ENCODE measurements at places on chromosomes 6 and 20.

- DNase-seq = peak; percentile 43
Measured at GRCh38 chr6:108598305-108598863, 37.7 kb downstream of the FOXO3 start.

DNA sequence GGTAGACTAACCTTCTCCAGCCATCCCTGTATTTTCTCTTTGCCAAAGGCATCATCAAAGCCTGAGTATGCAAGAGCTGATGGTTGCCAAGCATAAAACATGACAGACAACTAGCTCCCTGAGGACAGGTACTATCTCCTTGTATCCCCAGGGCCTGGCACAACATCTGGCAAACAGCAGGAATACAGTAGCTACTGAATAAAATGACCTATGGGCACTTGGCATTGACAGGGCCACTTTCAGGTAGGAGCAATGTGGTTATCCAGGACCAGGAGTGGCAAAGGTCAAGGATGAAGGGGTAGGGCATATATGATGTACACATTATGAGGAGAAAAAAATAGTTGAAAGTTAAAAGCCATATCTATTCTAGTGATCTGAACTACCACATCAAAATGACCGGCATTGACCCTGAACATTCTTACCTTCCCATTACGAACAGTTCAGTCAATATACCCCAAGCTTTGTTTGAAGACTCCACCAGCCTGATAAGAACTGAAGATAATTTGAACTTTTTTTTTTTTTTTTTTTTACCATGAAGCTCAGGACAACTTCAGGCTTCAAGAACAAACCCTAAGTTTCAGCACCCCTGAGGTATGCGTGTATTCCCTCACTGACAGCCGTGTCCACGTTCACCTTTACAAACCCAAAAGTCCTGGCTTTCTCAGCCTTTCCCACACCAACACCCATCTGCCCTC lies 12.3 kb downstream of the ABHD12 start:
- no peak for DNase-seq

GRCh38 chr6:17102258-17102870 lies 514 bp downstream of the STMND1 start:
- no peak for DNase-seq

DNA sequence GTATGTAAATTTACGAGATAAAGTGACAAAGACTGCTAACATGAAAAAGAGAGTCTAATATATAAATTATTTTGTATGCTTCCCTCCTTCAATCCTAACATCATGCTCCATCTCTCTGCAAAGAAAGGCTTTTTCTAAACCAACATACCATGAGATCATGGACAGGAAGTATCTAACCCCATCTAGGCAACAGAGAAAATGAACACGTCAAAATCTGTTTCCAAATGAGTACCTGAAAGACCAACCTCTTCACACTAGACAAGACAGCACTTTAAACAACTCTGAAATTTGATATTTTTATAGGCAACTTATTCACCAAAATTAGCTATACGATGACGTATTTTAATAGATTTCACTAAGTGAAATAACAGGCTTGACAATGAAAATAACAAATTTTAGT lies 54.6 kb downstream of the MAN1A1 start:
- no peak for DNase-seq

DNA sequence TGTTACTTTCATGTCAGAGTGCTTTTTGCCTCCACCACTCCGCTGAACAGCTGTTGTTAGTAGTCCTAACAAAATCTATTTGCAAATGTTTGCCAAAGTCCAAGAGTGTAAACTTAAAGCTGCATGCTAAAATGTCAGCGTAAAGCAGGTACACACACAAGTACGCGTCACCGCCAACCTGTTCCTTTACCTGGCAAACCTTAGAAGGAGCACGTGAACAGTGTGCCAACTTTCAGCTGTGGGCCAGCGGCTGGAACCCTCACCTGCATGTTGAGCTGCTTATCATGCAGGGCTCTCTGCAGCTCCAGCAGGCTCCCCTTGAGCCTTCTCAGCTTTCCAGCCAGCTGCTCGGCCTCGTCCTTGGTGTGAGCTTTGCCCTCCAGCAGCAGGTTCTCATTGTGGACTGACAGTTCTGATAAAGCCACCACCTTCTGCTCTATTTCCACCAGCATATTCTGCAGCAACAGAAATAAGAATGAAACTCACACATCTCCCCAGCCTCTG lies 359.3 kb downstream of the SYNE1 start:
- no peak for DNase-seq

DNA sequence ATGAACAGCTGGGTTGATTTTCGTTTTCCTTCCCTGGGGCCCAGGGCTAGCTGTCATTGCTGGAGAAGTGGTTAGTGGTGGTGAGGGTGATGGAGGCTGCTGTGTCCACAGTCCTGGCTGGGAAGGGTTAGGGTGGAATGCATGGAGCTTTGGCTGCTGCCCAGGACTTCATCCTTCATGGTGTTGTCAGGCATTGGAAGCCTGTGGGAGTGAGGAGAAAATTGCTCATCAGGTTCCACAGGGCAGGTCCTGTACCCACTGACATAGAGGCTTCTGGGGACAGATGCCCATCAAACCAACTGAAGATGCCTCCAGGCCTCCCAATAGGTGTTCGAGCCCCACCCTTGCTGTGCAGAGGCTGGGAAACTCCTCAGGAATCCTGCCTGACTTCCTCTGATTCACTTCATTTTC lies 262.4 kb upstream of the SUPT3H start:
- no peak for DNase-seq

GRCh38 chr6:125918230-125918629 lies 38.3 kb upstream of the HINT3 start:
- DNase-seq = no peak

DNA sequence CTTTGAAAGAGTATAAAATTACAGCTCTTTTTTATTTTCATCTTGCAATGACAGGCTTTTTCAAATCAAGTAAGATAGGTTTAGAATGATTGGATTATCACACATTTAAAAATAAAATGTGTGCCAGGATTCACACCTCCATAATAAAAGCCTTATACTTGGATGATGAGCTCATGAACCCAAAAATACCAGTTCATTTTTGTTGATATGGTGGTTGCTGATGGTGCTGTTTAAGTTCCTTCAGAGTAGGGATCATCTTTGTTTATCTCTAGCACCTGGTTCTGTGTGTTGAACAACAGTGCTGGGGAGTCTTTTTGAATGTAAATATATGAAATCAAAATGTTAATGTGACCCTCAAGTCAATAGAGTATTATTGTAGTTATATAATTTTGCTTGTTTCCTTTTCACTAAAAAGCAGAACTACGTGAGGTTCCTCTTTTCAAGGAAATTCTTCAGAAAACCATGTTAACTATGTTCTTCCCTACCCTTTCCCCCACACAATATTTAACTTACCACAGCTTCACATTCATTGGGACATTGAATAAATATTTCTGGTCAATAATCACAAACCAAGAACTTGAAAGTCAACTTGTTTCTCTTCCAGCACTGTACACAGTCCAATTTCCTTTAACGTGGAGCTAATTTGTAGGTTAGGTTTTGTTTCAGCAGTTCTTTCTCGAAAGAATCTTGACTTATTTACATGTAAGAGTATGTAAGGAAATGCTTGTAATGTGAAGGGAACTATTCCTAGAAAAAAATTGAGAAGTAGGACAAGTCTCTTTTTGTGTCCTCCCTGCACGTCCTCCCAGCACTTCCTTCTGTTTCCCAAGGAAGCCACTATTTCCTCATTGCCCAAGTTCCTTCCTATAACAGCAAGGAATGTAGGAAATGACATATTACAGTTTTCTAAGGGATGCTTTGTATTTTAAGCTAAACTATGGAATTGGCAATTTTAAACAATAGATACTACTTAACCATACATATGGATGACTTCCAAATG lies 945.9 kb upstream of the CITED2 start:
- no peak for DNase-seq

DNA sequence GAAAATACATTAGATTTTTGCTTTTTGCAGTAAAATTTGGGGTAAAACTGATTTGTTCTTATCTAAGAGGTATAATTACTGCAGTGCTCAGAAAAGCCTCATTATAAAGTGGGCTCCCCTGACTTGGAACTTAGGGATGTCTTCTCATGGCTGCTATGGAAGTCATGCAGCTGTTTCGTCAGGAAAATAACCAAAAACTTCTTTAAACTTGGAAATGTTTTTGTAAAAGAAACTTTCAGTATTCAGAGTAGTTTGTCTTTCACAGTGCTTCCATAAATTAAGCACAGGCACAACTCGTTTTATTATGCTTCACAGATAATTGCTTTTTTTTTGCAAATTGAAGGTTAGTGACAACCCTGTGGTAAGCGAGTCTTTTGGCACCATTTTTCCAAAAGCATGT lies 6.8 kb downstream of the MAPK14 start:
- DNase-seq = no peak

- DNase-seq = no peak
Measured at GRCh38 chr6:95110767-95111166, 466.6 kb upstream of the MANEA start.

DNA sequence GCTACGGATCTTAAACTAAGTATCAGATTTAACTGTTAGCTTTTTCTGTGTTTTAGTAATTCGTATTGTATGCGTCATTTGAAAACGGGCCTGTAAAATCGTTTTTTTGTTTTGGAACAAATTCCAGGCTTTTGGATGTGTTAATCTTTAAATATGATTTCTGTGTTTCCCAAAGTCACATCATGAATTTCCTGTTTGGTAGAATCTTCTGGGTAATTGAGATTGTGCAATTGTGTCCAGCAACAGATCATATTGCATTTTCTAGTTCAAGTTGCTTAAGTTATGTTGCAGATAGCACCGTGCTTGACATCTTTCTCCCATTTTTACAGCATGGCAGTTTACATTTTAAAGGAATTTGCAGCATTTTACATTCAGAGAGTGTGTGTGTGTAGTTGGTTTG lies 1.9 kb downstream of the MAPK14 start:
- no peak for DNase-seq

DNA sequence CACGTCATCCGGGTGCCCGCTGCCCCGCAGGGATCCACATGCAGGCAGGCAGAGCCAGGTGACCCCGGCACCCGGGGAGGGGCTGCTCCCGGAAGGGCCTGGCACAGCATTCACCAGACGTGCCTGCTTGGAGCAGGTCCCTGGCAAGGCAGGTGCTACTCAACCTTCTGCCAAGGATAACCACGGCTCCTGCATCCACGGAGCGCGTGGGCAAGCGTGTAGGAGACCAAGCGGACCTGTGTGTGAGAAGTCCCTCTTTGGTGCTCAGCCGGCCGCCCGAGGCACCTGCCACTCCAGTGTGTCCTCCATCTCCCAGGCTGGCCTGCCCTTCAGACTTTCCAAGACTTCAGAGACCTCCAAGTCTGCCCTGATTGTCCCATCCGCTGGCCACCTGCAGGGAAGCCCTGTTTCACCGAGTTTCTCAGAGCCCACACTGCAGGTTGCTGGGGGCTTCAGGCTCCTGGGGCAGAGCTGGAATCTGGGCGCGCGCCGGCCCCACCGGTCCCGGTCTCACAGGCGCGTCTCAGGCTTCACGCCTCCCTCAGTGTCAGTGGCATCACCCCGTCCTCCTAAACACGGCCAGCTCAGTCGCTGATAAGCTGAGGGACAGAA lies 124.3 kb downstream of the DLL1 start:
- DNase-seq = no peak

DNA sequence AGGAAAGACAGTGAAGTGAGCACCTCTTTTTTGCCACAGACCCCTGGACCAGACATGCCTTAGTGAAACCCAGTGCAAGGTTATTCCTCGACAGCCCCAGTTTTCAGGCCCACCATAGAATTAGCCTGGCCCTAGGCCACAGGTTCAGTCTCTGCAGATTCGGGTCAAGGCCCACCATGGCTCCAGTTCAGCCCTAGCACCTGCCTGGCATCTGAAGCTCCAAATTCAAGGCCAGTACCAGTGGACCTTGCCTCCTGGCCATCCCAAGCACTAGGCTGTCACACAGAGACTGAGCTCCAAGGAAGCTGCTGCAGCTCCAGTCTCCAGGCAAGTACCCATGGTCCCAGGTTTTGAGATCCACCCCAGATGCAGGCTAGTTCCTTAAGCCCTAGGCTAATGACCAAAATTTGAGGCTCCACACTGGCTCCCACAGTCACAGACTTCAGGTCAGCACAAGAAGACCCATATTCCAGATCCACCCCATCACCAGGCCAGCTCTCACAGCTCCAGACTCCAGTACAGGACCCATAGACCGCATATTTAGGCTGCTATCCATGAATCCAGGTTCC lies 877.5 kb upstream of the ADGRB3 start:
- DNase-seq = no peak

DNA sequence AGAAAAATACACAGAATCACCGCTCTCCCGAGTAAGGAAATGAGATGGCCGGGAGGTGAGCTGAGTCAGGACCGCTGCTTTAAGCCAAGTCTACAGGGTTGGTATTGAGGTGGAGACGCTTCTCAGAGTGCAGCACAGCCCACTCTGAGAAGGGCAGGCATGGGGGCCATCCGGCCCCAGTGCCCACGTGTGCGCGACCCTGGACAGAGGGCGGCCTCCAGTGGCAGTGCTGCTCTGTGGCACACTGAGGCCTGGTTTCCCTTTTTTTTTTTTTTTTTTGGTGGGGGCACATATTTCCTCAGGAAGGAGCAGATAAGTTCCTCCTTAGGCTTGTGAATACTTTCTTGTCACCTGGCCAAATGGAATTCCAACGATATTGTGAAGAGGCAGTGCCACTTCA lies 88.8 kb downstream of the FOXC1 start:
- DNase-seq = no peak

DNA sequence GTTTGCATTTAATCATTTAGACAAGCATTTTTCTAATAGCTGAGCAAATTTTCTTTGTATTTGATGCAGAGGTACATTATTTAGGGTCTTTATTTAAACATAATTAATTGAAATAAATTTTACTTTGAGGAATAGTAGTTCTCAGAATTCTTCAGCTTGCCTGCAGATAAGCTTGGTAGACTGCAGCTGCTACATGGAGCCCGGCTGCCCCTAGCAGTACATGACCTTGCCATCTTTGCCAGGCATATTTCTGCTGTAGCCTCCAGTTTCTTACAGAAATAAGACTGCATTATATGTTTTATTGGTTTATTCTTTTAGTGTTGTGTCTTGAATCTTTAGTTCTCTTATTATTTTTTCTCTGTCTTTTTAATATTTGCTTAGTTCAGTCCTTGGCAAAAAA lies 396.8 kb downstream of the QKI start:
- no peak for DNase-seq

DNA sequence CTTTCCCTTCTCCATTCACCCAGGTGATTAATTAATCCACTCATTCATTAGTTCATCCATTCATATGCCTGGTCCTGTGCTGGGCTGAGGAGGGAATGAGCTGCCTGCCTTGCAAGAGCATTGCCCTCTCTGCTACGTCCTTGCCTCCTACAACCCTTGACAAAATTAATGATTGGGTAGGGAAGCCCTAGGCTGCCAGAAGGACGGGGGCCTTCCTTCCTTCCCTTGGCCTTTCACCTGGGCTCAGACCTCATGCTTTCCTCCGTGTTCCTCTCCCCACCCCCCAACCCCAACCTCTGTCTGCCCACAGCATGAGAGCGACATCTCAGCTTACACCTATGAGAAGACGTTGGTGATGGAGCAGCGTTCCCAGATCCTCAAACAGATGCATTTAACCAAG lies 25.6 kb downstream of the SLC12A5 start:
- no peak for DNase-seq

GRCh38 chr20:16761305-16761829 lies 13.2 kb downstream of the OTOR start:
- peak; percentile 43 for DNase-seq

All from GM13977 (cell line).